ENCODE measurements at places on chromosomes 4 and X.

DNA sequence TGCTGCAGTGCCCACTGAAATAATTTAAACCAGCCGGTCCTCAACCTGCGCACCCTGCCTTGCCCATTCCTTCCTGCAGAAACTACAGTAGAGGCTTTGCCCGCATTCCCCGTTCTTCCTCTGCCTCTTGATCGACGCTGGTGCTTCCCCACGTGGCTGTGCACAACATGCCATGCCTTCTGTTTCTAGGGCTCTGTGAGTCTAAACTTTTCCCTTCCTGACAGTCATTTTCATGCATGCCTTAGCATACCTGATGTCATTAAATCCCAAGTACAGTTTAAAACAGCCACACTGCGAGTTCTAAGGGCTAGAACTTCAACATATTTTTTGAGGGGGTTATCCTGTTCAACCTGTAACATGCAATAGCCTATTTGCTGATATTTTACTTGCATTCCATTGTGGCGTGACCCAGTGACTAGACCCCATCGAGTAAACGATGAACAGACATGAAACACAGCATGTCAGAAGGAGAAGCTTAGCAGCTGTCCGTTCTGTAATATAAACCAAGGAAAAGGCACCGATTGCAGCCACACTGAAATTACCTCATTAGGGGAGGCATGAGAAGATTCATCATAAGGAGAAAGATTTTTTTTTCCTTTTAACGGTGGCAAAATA lies 232.5 kb downstream of the ARHGAP10 start:
- no peak for DNase-seq

GRCh38 chr4:10958226-10958856 lies 273.8 kb upstream of the CLNK start:
- DNase-seq: no peak

DNA sequence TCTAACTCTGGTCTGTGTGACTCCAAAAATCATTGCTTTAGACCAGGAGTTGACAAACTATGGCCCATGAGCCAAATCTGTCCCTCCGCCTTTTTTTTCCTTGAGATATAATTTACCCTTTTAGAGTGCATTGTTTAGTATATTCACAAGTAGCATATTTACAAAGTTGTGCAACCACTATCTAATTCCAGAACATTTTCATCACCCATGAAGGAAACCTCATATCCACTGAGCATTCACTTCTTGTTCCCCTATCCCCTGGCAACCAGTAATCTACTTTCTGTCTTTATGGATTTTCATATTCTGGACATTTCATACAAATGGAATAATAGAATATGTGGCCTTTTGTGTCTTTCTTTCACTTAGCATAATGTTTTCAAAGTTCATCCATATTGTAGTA lies 67.4 kb upstream of the CITED1 start:
- no peak for DNase-seq

DNA sequence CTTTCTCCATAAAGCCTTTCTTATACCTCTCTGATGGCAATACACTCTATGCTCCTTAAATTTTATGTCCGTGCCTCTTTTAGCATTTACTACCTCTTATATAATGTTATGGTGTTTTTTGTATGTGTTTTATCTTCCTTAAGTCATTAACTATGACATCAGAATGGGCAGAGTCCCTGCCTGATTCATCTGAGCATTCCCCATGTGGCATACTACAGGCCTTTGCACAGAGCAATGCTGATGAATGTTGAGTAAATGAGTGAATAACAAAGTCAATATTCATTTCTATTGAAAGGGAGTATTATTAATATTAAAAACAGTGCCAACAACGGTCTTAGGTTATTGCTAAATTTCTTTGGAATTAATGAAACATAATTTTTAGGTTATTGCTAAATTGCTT lies 18.8 kb upstream of the RPS6KA3 start:
- DNase-seq: no peak

DNA sequence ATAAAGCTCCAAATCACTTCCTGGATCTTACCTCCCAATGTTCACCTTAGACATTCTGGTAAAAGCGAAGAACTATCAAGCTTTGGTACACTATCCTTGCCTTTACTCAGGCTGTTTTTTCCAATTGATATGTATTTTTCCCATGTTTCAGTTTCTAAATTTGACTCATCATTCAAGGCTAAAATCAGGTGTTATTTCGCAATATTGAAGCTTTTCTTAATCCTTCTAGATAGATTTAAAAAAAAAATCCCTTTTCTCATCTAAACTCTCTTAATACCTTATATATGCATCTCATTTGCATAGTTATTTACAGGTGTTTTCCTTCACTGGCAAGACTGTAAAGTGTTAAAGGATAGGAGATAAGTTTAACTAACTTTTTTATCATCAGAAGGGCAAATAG lies 608.1 kb upstream of the FAM241A start:
- DNase-seq: no peak

DNA sequence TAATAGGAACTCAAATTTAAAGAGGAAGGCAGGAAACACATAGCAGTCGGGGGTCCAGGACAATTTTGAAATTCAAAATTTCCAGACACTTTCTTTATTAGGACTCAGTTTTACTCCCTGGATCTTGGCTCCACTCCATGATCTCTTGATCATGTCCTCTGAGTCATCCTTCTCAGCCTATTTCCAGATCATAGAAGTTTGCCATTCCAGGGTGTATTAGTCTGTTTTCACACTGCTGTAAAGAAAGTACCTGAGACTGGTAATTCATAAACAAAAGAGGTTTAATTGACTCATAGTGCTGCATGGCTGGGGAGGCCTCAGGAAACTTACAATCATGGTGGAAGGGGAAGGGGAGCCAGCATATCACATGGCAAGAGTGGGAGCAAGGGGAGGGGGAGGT lies 564.7 kb upstream of the ACTRT1 start:
- no peak for DNase-seq

GRCh38 chr4:85780664-85781063 lies 305.7 kb downstream of the ARHGAP24 start:
- DNase-seq: no peak

DNA sequence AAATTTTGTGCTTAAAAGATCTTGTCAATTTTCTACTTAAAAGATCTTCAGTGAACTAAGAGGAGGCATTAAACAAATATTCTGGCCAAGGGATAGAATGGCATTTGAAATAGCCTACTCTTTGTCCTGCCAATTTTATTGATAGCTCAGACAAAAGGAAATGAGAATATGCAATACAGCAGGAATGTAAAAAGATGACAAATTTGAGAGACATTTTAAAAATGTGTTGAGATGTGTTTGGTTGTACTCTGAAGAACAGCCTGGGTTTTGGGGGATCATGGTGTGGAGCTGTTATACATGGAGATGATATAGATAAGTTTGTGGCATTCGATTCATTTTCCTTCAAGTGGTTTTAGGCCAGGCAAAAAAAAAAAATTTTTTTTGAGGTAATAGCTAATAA lies 11.6 kb upstream of the MAD2L1 start:
- no peak for DNase-seq

DNA sequence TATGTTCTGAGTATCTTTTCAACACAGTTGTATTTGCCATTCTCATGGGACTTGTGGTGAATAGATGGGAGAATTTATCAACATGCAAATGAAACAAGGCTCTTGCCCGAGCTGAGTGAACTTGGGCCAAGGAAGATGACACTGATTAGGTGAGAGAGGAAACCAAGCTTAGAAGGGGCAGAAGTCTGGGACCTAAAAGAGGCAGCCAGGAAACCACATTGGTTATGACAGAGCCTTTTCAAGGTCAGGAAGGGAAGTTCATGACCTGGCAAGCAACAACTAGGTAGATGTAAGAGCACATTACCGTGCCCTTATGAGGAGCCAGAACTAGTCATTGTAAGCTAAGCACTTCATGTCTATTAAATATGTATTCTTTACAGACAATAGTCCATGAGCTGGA lies 590.3 kb downstream of the PACRGL start:
- DNase-seq: no peak

DNA sequence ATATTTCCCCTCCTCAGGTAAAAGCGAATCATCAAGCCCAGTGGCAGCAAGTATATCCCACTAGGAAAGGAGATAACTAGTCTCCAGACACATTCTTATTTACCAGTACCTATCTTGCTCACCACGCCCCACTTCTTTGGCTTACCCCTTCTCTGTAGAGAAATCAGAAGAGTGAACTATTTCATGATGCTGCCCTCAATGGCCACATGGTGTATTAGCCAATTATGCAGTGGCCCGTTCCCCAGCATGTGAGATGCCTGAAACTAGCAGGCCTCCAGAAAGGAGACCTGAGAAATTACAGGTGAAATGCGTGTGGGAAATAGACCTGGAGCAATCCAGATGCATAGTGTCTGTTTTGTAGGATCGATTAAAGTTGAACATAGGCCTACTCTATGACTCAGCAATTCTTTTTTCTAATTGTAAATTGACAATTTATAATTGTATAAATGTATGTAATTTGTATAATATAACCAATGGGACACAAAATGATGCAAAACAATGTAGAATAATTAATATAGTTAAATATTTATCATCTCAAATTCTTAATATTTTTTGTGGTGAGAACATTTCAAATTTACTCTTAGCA lies 87.3 kb downstream of the CXCL13 start:
- DNase-seq: no peak

DNA sequence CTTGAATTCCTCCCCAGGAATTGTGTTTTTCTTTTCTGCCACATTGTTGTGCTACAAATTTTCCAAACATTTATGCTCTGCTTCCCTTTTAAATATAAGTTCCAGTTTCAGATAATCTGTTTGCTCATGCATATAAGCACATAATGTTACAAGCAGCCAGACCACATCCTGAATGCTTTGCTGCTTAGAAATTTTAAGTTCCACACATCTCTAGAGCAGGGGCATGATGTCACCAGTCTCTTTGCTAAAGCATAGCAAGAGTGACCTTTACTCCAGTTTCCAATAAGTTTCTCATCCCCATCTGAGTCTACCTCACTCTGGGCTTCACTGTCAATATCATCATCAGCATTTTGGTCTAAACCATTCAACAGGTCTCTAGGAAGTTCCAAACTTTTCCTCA lies 932.5 kb downstream of the SH3BGRL start:
- DNase-seq: no peak

DNA sequence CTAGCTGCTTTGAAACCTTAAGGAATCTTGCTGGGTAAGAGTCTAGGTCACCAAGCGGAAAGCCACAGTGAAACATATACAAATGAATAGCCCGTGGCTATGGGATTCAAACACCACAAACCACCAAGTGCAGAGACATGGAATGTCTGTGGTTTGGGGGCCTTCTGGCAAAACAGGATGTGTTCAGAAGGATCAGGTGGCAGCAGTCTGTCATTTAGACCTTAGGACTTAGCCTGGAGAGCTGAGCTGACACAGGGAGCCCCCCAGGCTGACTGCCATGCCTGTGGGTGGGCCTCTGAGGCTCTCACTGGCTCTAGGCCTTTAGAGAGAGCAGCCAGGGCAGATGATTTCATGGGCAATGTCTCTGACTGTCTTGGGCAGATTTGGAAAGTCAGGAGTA lies 225.6 kb downstream of the FBXW7 start:
- DNase-seq: no peak

GRCh38 chr4:101191302-101192098 lies 155.8 kb downstream of the PPP3CA start:
- DNase-seq: no peak

DNA sequence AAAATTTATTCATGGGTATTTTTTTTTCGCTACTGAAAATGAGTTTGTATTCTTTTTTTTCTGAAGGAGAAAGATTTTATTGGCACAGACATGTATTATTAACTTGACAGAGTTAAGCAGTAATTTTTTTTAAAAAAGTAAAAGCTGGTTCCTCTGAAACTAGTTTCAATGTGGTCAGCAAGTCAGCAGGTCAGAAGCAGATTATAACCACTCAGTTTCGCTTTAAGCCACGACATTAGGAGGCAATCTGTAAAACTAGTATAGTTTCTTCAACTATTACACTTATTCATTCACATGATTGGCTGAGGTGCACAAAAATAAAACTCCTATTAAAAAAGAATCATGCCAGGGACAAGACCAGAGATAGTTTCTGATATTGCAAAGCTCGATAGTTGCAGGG lies 714.2 kb upstream of the PCDH7 start:
- DNase-seq: no peak

DNA sequence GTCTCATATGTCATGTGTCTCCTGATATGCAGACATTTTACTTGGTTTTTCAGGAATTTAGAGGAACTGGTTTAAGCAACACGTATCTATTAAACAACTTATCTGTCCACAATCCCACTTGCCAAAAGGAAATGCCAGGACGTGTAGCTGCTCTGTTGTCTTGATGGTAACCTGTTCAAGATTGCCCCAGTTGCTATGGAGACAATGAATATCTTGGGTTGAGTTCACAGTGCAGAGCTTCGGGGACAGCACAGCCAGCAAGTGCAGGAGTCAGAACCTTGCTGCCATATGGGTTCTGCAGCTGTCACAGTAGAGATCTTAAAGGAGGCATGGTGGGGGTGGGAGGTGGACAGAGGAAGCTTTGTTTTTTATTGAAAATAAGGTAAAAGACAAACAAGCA lies 28.7 kb upstream of the FAM9B start:
- DNase-seq: no peak

- no peak for DNase-seq
These were observed 6.3 kb upstream of the ARHGEF38 start for GRCh38 chr4:105546086-105546485.

- no peak for DNase-seq
These were observed 106.8 kb downstream of the FAT4 start for GRCh38 chr4:125421547-125421946.

GRCh38 chr4:76208005-76208765 lies 5.4 kb downstream of the SCARB2 start:
- DNase-seq: peak; percentile 29

DNA sequence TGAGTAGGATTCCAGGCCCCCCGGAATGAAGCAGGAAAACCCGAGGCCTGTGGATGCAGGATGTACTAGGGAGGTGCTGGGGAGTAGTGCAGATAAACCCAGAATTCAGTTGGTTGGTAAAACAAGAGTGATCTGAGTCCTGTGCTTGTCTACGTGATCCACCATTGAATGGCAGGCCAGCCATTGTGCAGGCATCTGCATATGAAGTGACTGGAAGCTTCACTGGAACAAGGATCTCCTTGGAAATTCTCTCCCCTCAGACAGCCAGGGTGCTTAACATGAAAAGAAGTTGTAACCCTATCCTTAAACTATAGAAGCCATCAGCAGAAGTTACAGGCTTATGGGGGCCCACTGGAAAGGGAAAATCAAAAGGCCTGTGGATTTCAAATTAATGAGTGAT lies 656 bp upstream of the GSPT2 start:
- DNase-seq: no peak

GRCh38 chr4:77354550-77354949 lies 197.5 kb downstream of the CCNG2 start:
- no peak for DNase-seq

- no peak for DNase-seq
These were observed 17.0 kb downstream of the SLC9B1 start for GRCh38 chr4:103002551-103002950.

DNA sequence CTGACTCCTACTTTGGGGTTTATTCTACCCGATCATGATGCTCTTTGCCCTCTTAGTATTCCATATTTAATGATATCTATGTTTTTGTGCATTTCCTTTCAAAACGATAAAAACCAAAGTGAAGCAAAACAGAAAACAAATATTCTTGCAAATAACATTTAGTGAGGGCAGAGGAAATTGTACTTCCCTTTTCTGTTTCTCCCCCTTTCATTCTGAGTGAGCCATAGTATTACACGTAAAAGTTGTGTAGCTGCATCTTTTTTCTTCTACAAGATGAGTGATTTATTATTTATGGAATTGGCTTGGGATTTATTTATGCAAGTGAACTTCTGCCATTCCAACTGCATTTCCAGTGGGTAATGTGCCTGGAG lies 109.9 kb downstream of the AFF2 start:
- DNase-seq: no peak
